ENCODE measurements at places on chromosomes 4 and X.

DNA sequence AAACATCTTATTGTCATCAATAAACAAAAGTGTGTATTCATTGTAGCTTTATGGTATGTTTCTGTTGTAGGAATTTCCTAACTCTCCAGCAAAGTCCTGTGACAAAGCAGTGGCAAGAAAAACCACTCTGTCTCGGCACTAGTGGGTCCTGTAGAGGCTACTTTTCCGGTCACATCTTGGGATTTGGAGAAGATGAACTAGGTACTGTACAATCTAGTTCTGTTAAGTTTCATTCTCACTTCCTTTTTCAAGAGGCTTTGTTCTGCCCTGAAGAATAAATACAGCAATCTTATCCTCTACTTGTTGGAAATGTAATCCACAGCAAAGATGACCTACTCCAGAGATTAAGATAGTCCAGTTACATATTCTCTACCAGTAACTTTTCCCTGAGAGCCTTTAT, 69.3 kb downstream of the HHIP start:
- H3K36me3 ChIP-seq = no peaks in the 10 kb centered on the region
- H3K27me3 ChIP-seq = no peaks in the 10 kb centered on the region
- no peak overlapping the region for H3K4me3 ChIP-seq
- H3K27ac ChIP-seq = no peak overlapping the region
- H3K4me1 ChIP-seq = no peaks in the 10 kb centered on the region

GRCh38 chr4:15674926-15675325, 6.7 kb upstream of the FAM200B start:
- no peak overlapping the region for H3K4me3 ChIP-seq
- no peaks in the 10 kb centered on the region for H3K36me3 ChIP-seq
- H3K27me3 ChIP-seq = no peaks in the 10 kb centered on the region

DNA sequence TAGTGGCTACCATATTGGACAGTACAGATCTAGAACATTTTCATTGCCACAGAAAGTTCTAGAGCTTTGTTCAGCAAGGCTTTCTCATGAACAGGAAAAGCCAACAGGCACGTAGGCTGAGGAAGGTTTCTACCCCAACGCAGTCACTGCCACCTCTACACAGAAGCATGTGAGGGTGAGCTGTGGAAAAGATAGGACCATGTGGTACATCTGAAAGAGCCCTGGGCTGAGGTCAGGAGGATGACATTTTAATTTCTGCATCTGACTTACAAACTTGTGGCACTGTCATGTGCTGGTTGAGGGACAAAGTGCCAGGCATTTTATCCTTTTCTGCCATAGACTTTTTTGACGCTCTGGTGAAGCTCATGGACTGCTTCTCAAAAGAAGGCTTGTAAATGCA, 454.2 kb downstream of the BCOR start:
- no peaks in the 10 kb centered on the region for H3K27me3 ChIP-seq
- no peak overlapping the region for H3K27ac ChIP-seq
- H3K4me1 ChIP-seq = no peaks in the 10 kb centered on the region

- H3K4me3 ChIP-seq = peak within 1 kb of the TSS; percentile 29
- peak; percentile 82 for DNase-seq
- no peaks in the 10 kb centered on the region for H3K4me1 ChIP-seq
- no peaks in the 10 kb centered on the region for H3K27me3 ChIP-seq
Observed at GRCh38 chrX:2828344-2828958, at the start of gene GYG2. TSS of gene GYG2 (plus strand) at chrX:2828930. CDS start at chrX:2830189, 1,259 bp downstream.

- no peak overlapping the region for H3K4me3 ChIP-seq
- no peaks in the 10 kb centered on the region for H3K4me1 ChIP-seq
- H3K27me3 ChIP-seq = no peaks in the 10 kb centered on the region
- peak; percentile 64 for DNase-seq
- H3K36me3 ChIP-seq = no peaks in the 10 kb centered on the region
Observed at GRCh38 chr4:13888112-13888511, 260.6 kb upstream of the BOD1L1 start.

Measured in mesendoderm (in vitro differentiated cells).